PC-3 (cell line): ENCODE measurements at places on chromosomes 4 and X. TPM values are rescaled to one million over a fixed set of nuclear protein-coding genes. Genes with fewer than 3 reads are reported as not detected.
A peak's percentile ranks its signal among the peaks of the same experiment; 100 is the strongest.

Gene AMBN
- not detected in 2 replicates for total RNA-seq

Gene USP17L10
- not detected in 2 replicates for total RNA-seq

Gene RADX
- total RNA-seq: 0.18 TPM in 1 of 2 replicates, not detected in the other

Gene GYPE
- not detected in 2 replicates for total RNA-seq

Gene RBM10
- total RNA-seq: 71.5 and 87.0 TPM in 2 replicates

Gene JCHAIN
- not detected in 2 replicates for total RNA-seq

Gene PDCL2
- total RNA-seq: not detected in 2 replicates

Gene CXCL8
- 360 and 477 TPM in 2 replicates for total RNA-seq

Gene TTC29
- not detected in 2 replicates for total RNA-seq

DNA sequence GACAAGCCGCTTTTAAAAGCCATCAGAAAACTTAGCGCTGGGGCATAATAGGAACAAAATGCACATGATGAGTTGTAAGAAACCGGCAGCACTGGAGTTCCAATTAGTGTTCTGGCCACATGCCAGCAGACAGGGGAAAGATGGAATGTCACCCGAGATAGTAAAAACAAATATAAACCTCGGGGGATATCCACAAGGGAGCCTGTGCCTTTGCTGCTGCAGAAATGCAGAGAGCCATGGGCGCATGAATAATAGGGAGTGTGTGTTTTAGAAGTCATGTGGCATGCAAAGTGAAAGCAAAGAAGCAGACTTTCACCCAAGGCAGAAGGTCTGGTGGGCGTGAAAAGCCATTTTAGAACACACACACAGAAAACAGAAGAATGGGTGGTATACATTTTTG is 19.1 kb downstream of the GPRASP3 start:
- no peaks in the 10 kb centered on the region for H3K4me1 ChIP-seq
- no peaks in the 10 kb centered on the region for H3K36me3 ChIP-seq
- DNase-seq: no peak
- H3K27ac ChIP-seq: no peak overlapping the region
- H3K4me3 ChIP-seq: no peak overlapping the region

GRCh38 chrX:137425273-137425902 is 140.5 kb upstream of the ZIC3 start:
- H3K4me3 ChIP-seq: no peak overlapping the region
- H3K4me1 ChIP-seq: no peaks in the 10 kb centered on the region
- H3K27me3 ChIP-seq: peaks cover 51% of the 10 kb centered on the region

- H3K4me1 ChIP-seq: peaks cover 10% of the 10 kb centered on the region
- H3K27me3 ChIP-seq: no peaks in the 10 kb centered on the region
- no peaks in the 10 kb centered on the region for H3K36me3 ChIP-seq
Observed at GRCh38 chrX:2677764-2678163, 13.3 kb upstream of the CD99 start.

DNA sequence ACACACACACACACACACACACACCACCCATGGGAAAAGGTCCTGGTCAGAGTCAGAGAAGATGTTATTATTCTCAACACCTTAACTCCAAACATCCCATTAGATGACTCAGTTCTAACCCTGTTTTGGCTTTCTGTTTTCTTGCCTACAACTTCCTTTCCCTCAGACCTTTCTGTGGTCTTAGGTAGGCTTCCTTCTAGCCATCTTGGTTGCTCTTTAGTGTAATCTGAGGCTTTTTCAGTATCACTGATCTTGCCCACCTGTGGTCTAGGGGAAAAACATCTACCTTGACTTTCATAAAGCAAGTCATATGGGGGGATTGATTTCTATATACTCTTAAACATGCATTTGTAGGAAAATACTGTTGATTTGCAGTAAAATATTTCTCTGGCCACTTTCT is 56.9 kb downstream of the ATG4A start:
- H3K36me3 ChIP-seq: no peaks in the 10 kb centered on the region
- DNase-seq: no peak
- H3K4me3 ChIP-seq: no peak overlapping the region
- H3K27ac ChIP-seq: no peak overlapping the region

DNA sequence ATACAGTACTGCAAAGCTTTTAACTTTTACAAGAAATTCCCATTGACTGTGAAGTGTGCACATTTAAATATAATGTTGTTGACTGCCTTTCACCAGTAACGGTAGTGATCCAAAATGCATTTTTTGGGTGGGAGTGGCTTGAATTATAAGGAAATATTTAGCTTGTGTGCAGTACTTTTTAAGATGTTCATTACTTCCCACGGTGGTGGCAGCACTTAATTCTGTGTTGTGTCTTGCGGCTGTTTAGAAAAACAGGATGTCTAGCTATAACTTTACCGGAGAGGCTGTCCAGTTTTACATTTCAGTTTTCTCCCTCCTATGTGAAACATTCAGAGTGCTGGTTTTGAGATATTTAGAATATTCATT is 1.7 kb downstream of the TMEM131L start:
- no peaks in the 10 kb centered on the region; the same call in 1 of the 2 replicates for H3K36me3 ChIP-seq
- no peak for DNase-seq
- peaks cover 20% of the 10 kb centered on the region for H3K4me1 ChIP-seq
- peak overlapping the region; percentile 90 for H3K4me3 ChIP-seq

- no peaks in the 10 kb centered on the region for H3K4me1 ChIP-seq
- no peaks in the 10 kb centered on the region for H3K27me3 ChIP-seq
- no peaks in the 10 kb centered on the region for H3K36me3 ChIP-seq
- no peak for DNase-seq
- H3K27ac ChIP-seq: no peak overlapping the region
- H3K4me3 ChIP-seq: no peak overlapping the region
Observed at GRCh38 chrX:115525486-115525885, 35.5 kb upstream of the PLS3 start.

DNA sequence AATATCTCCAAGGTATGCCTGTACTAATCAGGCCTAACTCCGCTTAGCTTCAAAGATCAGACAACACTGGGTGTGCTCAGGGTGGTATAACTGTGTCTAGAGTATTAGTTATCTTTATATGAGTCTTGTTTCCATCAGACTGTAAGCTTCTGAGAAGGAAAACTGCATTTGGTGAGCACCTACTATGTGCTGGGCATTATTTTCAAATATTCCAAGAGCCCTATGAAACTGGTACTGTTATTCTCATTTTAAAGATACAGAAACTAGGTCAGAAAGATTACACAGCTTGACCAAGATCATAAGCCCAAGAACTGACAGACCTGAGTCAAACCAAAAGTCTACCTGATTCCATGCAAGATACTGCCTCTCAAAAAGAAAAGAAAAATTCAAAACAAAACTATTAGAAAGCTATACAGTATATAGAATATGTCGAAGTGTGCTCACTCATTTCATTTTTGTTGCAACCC is 44.4 kb downstream of the LRBA start:
- H3K4me1 ChIP-seq: 0 out of 2 replicates have a peak, but pooled peaks cover 3% of the 10 kb centered on the region
- no peak for DNase-seq
- no peaks in the 10 kb centered on the region for H3K27me3 ChIP-seq
- no peaks in the 10 kb centered on the region for H3K36me3 ChIP-seq
- no peak overlapping the region for H3K4me3 ChIP-seq

- DNase-seq: no peak
- no peaks in the 10 kb centered on the region for H3K27me3 ChIP-seq
- H3K4me3 ChIP-seq: no peak overlapping the region
Observed at GRCh38 chr4:139253713-139254112, 26.3 kb downstream of the MGARP start.

DNA sequence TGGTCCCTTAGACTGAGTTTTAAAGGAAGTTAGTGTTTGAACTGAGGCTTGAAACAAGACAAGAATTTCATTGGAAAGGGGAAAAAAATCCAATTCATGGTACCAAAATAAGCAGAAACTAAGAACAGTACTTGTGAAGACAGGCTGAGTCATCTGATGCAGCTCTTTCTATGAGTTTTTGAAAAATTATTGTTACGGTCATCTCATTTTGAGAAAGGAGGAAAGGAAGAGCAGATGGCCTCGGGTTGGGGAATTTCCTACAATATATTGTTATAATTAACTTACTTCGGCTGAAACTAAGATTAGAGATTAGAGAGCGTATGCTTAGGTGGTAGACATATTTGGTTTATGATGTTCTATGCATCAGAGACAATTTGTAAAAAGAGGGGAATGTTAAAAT is 2164.8 kb upstream of the AGA start:
- no peaks in the 10 kb centered on the region for H3K36me3 ChIP-seq
- DNase-seq: no peak
- H3K27ac ChIP-seq: no peak overlapping the region
- H3K4me3 ChIP-seq: no peak overlapping the region

DNA sequence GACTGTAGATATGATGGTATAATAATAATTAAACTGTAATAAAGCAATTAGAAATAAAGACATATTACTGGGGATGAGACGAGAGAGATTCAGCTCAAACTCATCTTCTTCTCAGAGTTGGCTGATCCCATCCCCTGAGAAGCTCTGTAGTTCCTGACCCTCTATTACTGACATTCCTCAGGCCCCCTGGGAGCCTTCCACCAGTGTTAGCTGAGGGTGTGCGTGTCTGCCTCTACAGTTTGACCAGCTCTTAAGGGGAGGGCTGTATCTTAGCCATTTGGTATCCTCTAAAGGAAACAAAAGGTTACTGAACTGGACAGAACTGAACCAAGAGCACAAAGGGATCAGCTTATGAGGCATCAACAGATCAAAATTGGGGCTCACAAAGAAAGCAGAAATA is 11.2 kb downstream of the FHDC1 start:
- peaks cover 11% of the 10 kb centered on the region for H3K4me1 ChIP-seq
- H3K36me3 ChIP-seq: no peaks in the 10 kb centered on the region
- no peaks in the 10 kb centered on the region for H3K27me3 ChIP-seq
- no peak overlapping the region for H3K4me3 ChIP-seq
- H3K27ac ChIP-seq: no peak overlapping the region

DNA sequence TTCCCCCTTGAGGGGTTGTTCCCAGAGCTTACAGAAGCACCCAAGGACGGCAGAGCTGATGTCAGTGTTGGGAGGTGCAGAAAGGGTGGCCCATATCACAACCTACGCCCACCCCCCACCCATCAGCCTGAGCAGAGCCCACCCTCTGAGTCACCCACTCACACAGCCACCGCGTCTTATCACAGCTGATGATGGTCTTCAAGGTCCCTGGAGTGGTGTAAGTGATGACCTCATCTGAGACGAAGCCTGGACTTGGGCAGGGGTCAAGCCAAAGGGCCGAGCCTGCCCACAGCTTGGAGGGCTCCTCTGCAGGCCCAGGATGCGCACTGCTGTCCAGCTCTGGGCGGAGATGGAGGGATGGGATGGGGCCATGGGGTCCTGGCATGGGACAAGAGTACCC is 3.0 kb upstream of the HTRA3 start:
- H3K4me1 ChIP-seq: no peaks in the 10 kb centered on the region
- DNase-seq: no peak
- no peaks in the 10 kb centered on the region for H3K27me3 ChIP-seq
- H3K4me3 ChIP-seq: no peak overlapping the region
- H3K36me3 ChIP-seq: no peaks in the 10 kb centered on the region

- H3K4me1 ChIP-seq: peaks cover 2% of the 10 kb centered on the region
- no peaks in the 10 kb centered on the region for H3K36me3 ChIP-seq
- DNase-seq: no peak
- no peaks in the 10 kb centered on the region for H3K27me3 ChIP-seq
Observed at GRCh38 chrX:124348885-124349453, 2.6 kb downstream of the SH2D1A start.

DNA sequence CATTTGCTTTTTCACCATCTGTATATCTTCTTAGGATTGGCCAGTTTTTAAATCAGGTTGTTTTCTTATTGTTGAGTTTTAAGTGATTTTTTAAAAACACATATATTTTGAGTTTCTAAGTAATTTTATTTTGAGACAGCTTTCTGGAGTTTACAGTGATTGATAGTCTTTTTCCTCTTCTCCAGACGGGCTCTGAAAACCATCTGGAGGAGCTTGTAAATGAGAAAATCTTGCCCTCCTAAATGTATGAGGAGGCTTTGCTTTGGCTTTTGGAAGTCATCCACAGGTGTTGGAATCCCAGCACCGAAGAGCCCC is 160.2 kb downstream of the SOWAHB start:
- DNase-seq: no peak
- peaks cover 6% of the 10 kb centered on the region; the same call in 1 of the 2 replicates for H3K4me1 ChIP-seq
- no peak overlapping the region for H3K27ac ChIP-seq
- no peak overlapping the region for H3K4me3 ChIP-seq

GRCh38 chrX:7059859-7060258 is 87.7 kb upstream of the STS start:
- no peaks in the 10 kb centered on the region for H3K27me3 ChIP-seq
- no peak overlapping the region for H3K27ac ChIP-seq
- DNase-seq: no peak
- peaks cover 12% of the 10 kb centered on the region for H3K4me1 ChIP-seq

DNA sequence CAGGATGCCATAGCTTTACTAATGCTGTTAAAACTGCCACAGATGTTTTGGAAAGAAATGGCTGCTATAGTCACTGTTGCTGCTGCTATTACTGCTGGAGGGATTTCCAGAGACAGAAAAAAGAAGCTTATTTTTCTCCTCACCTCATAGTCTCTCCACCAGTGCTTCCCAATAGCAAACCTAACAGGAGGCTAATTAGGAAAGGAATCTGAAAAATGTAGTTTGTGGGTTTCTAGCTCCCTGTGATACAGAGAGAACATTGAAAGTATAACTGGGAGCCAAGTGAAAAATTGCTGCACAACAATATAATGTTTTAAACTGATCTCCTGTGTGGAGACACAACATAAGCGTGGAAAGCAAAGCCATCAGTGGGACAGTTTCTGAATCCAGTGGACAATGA is 8.6 kb upstream of the TSPAN7 start:
- H3K27ac ChIP-seq: no peak overlapping the region
- no peak for DNase-seq
- 0 out of 2 replicates have a peak, but pooled peaks cover 5% of the 10 kb centered on the region for H3K27me3 ChIP-seq
- no peak overlapping the region for H3K4me3 ChIP-seq
- H3K36me3 ChIP-seq: no peaks in the 10 kb centered on the region

GRCh38 chr4:6369924-6370645 is 100.4 kb downstream of the WFS1 start:
- no peaks in the 10 kb centered on the region for H3K27me3 ChIP-seq
- H3K27ac ChIP-seq: no peak overlapping the region
- no peak for DNase-seq
- H3K4me1 ChIP-seq: no peaks in the 10 kb centered on the region
- no peaks in the 10 kb centered on the region for H3K36me3 ChIP-seq
